GM13976 (cell line): ENCODE measurements at places on chromosomes 1 and 21.

DNA sequence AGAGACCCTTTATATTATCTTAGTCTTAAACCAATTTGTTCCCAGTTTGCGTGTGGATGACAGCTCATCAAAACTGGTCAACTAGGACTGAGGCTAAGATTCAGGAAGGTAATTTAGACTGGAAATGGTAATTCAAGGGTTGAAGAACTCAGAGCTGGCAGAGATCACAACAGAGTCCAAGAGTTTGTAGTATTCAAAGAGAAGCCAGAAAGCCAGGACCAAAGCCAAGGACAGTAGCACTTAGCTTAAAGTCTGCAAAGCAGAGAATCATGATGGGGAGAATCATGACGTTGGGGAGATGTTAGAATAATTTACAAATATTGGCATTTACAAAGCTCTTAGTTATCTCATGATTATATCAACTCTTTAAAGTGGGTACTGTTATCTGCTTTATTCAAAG, 32.6 kb downstream of the RNF11 start:
- no peak for DNase-seq

GRCh38 chr1:248373761-248374160, 1.8 kb upstream of the OR2T6 start:
- DNase-seq = no peak

- DNase-seq = no peak
Observed at GRCh38 chr1:80066060-80066459, 1059.5 kb upstream of the ADGRL4 start.

DNA sequence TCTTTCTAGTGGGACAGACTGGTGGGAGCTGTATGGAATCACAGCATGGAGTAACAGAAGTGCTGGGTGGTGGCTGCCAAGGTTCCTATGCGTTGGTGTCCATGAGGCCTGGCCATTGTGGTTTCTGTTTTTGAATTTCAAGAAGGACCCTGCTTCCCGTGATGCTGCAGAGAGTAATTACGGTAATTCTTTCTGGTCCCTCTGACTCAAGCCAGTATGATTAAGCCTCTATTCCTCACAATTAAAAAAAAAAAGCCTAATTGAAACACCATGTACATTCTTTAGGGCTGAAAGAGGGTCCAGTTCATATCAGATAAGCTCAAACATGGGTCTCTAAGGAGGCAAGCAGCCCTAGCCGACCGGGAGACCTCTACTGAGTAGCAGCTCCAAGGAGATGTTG, 10.5 kb upstream of the C1orf21 start:
- no peak for DNase-seq

- no peak for DNase-seq
Observed at GRCh38 chr1:113859478-113860175, 11.9 kb downstream of the PTPN22 start.

DNA sequence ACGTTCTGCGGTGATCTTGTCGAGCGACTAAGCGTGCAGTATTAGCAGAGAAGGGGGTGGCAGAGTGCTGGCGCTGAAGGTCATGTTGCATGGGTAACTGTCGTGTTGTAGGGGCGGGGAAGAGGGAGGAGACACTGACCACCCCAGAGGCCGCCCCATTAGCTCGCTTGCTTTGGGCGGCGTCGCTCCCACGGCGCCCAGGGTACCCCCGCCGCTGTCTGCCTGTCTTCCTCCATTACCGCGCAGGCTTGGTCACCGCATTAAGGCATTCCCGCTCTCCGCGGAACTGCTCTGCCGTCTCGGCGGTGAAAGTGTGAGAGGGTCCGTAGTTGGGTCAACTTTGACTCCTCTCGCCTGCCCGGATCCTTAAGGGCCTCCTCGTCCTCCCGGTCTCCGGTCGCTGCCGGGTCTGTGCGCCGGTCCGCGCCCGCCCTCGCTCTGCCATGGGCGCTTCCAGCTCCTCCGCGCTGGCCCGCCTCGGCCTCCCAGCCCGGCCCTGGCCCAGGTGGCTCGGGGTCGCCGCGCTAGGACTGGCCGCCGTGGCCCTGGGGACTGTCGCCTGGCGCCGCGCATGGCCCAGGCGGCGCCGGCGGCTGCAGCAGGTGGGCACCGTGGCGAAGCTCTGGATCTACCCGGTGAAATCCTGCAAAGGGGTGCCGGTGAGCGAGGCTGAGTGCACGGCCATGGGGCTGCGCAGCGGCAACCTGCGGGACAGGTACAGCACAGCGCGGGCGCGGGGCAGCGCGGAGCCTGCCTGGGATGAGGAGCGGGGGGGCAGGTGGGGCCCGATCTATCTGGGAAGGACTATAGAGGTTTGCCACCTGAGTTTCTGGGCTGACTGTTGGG, at the start of gene MTARC2:
TSS of gene MTARC2 (plus strand) at position 234 of the 846 bp plus-strand sequence. CDS start at position 444, 210 bp downstream.
- DNase-seq = peak; percentile 61

DNA sequence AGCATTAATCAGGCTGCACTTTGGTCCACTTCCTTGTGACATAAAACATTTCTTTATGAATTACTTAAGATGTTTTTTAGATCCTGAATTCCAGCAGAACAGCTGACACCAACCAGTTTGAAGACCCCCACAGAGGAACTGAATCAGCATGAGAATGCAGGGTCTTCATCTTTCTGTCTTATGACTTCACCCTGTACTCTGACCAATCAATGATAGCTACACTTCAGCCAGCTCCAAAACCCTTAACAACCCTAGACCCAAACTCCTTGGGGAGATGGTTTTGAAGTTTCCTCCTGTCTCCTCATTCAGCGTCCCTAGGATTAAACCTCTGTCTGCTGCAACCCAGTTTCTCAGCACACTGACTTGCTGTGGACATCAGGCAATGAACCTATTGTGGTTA, 175.0 kb downstream of the CTH start:
- no peak for DNase-seq

DNA sequence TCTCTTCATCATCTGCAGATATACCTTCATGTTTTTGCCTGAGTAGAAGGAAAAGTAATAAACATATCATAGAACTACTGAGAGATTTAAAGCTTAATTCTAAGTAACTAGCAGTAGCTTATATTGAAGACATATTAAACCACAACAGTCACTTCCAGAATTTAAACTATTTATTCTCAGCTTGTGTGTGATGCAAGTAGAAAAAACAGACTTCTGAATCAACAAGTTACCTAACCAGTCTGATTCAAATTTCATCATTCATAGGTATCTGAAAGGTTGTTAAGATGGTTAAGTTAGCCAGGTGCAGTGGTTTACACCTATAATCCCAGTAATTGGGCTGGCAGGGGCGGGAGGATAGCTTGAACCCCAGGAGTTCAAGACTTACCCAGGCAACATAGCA, 41.9 kb downstream of the SPAG17 start:
- DNase-seq = no peak

DNA sequence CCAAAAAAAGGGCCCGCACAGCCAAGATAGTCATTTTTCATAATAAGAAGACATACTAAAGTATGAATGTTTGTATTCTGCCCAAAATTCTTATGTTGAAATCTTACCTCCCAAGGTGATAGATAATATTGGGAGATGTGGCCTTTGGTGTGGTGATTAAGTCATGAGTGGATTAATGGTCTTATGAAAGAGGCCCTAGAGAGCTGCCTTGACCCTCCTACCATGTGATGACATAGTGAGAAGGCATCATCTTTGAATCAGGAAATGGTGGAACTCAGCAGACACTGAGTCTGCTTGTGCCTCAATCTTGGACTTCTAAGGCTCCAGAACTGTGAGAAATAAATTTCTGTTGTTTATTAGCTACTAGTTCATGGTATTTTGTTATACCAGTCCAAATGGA, 11.8 kb upstream of the RNPC3 start:
- no peak for DNase-seq

- no peak for DNase-seq
Observed at GRCh38 chr1:201753492-201753891, 75.5 kb upstream of the IPO9 start.

DNA sequence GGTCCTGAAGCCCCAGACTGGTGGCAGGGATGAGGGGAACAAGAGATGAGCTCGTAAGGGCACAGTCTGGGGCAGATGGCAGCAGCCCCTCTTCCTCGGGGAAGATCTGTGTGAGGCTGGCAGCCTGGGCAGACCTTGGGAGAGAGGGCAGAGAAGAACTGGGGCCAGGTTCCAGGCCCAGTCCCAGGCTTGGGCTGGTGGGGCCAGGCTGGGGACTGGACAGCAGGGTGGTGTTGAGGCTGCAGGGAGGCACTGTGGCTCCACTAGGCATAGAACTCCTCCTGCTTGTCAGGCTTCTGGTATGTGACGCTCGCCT, 35.7 kb downstream of the SDC3 start:
- DNase-seq = no peak

DNA sequence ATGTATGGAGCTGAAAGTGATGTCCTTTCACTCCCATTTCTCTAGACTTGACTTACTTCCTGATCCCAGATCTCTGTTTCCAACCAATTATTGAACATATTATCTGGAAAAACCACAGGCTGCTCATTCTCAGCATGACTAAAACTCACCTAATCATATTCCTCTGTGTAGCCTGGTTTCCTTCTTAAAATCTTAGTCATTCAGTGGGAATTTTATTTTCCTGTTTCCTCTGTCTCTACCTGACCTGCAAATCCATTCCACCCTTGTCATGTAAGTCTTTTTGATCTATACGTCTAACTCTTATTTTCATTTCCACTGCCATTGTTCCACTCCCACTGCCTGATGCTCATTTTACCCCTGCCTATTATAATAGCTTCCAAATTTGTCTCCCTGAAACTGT, 67.9 kb upstream of the APOBEC4 start:
- no peak for DNase-seq

GRCh38 chr1:42736152-42736551, 3.9 kb downstream of the CLDN19 start:
- no peak for DNase-seq

- DNase-seq = no peak
Observed at GRCh38 chr1:245809361-245809760, 654.6 kb downstream of the KIF26B start.

GRCh38 chr1:201759194-201759815, 69.7 kb upstream of the IPO9 start:
- DNase-seq = no peak

DNA sequence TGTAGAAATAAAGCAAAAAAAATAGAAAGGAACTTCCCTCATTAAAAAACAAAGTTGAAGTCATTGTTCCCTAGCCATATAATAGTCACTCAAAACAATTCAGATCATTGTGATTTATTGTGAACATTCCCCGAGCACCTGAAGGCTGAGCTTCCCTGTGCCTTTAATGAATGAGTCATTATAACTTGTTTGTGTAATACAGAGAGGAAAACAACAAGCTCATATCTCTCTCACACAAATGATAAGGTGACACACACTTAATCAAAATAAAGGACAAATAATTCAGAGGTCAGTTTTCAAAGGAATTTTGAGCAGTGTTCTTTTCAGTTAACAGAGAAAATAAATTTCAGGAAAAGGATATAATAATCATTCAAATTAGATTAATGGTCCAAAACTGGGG, 326.2 kb downstream of the DUSP10 start:
- DNase-seq = no peak

DNA sequence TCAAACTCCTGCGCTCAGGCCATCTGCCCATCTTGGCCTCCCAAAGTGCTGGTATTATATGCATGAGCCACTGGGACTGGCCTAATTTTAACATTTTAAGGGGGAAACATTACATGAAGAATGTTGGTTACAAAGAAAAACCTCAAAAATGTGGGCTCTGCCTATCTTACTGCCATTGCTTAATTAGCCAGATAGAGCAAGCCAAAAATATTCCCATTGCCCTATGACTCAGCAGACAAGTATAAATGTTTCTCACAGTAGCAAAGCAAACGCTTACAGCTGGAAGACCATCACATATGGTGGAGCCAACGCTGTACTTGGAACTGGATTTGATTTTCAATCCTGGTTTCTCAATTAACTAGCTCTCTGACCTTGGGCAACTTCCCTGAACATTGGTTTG, 502.0 kb downstream of the SMYD3 start:
- DNase-seq = no peak

- DNase-seq = no peak
Observed at GRCh38 chr1:2388004-2388913, 3.1 kb downstream of the MORN1 start.

- no peak for DNase-seq
Observed at GRCh38 chr1:21507511-21508270, 1.5 kb upstream of the ALPL start.

DNA sequence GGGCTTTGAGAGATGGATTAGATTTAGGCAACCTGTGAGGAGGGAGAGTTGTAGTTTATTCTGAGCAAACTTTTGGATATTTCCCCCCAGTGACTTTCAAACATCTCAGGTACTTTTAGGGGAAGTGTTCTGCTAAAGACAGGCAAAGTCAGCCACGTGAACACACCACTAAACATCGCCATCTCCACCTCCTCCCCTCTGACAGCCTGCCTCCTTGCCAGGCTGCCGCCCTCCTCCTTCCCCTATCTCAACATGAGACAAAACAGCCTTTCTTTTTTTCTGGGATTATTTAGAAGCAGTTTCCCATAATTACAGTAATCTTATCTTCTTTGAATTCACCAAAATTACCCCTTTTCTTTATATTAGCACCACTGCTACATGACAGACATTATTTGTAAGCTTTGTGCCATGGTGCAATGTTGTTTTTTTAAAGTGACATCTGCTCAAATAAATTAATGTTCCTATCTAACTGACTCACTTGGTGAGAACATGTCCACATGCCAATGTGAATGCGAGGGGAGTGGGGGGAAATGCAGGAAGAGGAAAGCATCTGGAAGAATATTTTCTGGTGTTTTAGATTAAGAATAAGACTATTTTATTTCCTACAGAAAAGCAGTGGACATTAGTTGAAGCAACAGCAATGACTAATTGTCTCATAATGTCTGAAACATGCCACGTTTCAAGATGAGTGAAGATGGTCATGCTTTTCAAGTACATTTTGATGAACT, 147.8 kb upstream of the ATP1B1 start:
- DNase-seq = no peak

- no peak for DNase-seq
Observed at GRCh38 chr1:158422212-158422611, 3.8 kb downstream of the OR10K2 start.

DNA sequence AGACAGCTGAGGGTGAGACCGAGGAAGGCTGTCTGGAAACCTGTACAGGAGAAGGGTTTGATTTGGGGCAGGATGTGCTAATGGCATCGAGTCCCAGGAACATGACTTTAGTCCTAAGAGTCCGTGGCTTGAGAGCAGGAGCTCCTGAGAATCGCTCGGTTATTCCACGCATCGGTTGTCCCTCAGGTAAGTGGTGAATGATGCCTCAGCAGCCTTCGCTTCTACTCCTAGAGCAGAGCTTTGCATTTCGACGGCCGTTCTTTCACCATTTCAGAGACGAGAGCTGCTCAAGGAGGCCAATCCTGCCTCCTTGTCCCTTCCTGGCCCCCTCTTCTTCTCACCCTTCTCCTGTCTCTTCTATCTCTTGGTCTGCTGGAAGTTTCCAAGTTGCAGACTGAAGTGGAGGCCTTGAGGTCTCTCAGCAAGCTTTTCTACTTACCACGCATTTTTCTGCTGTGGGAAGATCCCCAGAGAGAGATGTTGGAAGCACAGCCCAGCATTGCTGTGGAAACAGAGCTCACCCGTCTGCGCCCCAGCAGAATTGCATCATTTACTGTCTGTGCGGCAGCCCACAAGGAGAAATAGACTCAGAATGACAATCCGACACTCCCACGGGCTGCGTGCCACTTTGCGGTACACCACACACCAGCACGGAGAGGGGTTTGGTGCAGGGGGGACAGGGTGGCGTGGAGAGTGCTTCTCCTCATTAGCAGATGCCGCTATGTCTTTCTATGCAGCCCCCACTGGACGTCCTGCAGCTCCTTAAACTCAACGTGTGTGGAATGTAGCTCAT, 270.7 kb upstream of the C1orf174 start:
- no peak for DNase-seq
